ENCODE measurements at places on chromosomes 13 and 19.

DNA sequence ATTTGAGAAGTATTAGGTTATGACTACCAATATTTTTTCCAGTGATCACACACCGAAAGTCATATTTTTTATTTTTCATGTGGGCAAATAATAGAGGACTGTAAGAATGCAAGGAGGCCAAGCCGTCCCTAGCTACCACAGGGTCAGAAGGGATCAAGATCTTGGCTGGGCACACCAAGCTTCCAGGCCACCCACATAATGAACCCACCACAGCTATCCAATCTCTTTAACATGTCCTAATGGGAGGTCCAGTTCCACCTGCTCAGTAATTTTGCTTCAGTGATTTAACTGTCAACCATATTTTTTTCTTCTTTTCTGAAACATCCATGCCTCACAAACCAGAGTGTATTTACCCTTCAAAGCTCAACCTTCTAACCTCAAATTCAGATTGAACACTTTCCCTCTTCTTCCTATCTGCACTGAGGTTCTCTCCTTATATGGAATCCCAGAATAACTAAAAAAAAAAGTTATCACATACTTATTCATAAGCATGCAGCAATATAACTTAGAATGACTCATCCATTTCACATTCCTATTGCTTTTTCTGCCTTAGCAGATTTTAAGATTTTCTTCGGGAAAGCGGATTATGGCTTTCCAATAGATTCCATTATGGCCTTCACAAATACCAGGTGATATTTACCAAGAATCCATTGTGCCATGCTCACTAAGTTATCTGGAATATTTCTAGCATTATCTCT, 12.2 kb downstream of the ARGLU1 start:
- no peak for DNase-seq

DNA sequence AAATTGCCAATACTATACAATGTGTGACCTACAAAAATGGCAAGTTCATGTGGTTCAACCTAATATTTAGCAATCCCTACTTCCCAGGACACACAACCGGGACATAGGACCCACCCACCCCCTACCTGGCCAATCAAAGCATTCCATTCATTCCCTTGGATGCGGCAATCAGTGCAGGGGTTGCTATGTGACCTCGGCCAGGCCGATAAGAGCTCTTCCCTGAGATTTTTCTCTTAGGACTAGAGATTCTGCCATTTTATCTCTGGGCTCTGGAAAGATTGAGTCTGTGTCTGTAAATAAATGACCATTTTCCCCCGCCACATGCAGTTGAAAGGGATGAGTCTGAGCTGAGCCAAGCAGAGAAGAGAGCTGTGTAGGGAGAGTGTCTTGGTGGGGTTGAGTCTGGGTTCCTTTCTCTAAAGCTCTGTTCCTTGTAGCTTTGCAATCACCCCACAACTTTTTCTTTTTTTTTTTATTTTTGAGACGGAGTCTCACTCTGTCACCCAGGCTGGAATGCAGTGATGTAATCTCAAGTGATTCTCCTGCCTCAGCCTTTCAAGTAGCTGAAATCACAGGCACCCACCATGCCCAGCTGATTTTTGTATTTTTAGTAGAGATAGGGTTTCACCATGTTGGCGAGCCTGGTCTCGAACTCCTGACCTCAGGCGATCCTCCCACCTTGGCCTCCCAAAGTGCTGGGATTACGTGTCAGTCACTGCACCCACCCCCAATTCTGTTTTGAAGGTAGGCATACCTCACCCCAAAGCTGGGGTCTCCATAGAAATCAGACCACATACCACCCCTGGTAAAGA, 7.4 kb downstream of the IFNL1 start:
- DNase-seq, result no peak

- no peak for DNase-seq
Observed at GRCh38 chr13:71587817-71588216, 279.2 kb downstream of the DACH1 start.

DNA sequence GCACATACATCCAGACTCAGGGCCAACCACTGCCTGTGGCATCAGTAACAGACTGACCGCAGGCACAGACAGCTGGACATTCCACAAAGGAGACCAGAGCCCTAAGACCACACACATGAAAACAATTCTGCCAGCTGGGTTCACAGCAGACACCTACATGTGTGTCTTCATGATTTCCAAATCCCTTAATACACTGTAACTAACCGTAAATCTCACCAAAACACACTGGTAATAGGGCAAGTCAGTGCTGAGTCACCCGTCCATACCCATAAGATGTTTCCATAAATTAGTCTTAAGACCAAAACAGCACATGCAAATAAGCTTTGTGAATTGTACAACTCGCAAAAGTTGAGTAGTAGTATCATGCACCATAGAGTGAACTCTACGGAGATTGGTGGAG, 65.4 kb downstream of the TUBGCP3 start:
- DNase-seq, result no peak

DNA sequence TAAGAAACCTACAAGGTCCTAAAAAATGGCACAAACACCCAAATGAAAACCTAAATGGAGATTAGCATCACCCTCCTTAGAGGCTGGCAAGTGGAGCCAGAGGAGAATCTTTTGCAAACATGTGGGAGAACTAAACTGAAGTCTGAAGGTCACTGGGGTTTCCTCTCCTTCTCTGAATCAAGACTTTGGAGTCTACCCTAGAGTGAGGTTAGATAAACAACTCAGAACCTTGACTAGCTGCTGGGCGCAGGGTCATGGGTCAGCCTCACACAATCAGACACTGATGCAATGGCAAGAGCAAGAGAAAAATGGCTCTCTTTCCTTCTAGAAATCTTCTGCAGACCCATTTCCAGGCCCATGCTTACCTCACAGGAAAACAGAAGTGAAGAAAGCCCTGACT, 165.8 kb downstream of the KCTD12 start:
- DNase-seq, result no peak

DNA sequence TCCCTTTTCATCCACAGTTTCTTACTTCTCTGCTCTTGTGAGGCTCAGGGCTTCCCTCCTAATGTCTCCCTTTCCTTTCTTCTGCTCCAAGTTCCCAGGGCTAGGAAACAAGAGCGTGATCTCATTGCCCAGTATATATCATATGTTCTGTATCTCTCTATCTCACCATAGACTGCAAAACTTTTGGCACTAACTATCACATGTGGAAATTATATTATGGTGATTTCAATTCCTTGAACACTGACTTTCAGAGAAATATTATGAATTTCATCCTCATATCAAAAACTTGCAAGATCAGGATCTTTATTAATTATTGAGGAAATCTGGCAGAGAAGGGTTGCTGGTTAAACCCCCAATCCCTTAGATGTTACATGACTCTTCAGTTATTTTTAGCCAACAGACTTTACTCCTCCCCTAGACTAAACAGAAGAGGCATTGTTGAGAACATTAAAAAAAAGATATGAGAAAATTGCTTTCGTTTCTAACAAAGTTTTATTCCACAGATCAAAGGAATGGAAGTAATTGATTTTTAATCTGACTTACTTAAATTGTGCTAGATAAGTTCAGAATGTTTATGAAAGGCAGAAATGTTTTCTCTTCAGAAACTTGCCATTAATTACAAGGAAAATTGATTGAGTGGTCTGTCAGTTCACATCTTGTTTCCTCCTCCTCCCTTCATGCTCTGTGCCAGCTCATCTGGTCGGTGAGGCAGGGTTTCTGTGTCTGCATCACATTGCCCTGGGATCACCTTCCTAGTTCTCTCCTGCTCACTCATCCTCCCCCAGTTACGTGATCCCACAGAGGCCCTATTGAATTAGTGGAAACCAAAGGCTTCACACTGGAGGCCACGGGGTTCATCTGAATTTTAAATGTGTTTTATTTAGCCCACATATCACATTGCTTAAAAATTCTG, 378.5 kb downstream of the LMO7 start:
- no peak for DNase-seq

GRCh38 chr13:51324714-51325420, 14.6 kb upstream of the SERPINE3 start:
- no peak for DNase-seq

DNA sequence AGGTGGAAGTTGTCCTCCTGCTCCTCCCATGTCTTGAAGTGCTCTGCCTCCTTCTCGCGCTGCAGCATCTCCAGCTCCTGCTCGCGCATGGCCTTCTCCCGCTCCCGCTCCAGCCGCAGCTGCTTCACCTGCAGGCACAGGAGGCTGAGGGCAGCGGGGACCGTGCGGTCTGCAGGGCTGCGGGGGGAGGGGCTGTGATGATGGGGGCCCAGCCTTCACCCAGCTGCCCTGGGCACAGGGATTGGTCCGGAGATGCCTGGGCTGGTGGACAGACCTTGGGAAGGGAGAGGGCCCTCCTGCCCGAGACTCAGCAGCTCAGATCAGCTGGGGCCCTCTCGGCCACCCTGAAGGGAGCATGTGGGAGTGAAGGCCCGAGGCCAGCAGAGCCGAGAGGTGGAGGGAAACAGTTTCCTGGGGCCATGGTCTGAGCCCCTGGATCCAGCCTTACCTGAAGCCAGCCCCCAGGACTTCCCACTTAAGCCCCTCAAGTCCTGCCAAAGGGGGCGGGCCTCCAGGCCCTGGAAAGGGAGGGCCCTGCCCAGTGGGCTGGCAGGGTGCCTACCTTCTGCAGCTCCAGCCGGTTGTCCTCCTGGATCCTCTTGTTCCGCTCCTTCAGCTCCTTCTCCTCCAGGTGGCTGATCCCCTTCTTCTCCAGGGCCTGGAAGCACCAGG, 6.3 kb downstream of the CACTIN start:
- DNase-seq, result no peak

- DNase-seq, result no peak
Observed at GRCh38 chr13:81498969-81499368, 1158.0 kb upstream of the SPRY2 start.

GRCh38 chr19:33374236-33374714, 766 bp downstream of the CEBPG start:
- peak; percentile 60 for DNase-seq

GRCh38 chr19:2982983-2983350, 5.6 kb downstream of the TLE6 start:
- no peak for DNase-seq

DNA sequence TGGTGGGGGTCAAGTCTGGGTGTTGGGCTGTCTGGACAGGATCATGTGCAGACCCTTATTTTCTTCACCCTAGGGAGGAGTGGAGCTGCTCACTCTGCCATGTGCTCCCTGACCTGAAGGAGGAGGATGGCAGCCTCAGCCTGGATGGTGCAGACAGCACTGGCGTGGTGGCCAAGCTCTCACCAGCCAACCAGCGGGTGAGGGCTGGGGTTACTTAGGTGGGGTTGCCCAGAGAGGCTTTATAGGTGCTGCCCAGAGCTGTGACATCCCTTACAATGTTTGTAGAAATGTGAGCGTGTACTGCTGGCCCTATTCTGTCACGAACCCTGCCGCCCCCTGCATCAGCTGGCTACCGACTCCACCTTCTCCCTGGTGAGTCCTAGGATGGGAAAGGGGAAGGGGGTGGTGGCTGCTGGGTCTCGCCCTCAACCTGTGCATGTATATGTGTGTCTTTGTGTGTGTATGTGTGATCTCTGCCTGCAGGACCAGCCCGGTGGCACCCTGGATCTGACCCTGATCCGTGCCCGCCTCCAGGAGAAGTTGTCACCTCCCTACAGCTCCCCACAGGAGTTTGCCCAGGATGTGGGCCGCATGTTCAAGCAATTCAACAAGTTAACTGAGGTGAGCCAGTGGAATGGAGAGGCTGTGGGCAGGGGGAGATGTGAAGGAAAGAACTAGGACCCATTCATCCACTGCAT, 5.1 kb downstream of the CHMP2A start:
- DNase-seq, result no peak
